Right cardiac atrium (tissue), 5 donors: ENCODE measurements at places on chromosomes 6 and 20. TPM values are rescaled to one million over a fixed set of nuclear protein-coding genes. Genes with fewer than 3 reads are reported as not detected.
A peak's percentile ranks its signal among the peaks of the same experiment; 100 is the strongest.

DNA sequence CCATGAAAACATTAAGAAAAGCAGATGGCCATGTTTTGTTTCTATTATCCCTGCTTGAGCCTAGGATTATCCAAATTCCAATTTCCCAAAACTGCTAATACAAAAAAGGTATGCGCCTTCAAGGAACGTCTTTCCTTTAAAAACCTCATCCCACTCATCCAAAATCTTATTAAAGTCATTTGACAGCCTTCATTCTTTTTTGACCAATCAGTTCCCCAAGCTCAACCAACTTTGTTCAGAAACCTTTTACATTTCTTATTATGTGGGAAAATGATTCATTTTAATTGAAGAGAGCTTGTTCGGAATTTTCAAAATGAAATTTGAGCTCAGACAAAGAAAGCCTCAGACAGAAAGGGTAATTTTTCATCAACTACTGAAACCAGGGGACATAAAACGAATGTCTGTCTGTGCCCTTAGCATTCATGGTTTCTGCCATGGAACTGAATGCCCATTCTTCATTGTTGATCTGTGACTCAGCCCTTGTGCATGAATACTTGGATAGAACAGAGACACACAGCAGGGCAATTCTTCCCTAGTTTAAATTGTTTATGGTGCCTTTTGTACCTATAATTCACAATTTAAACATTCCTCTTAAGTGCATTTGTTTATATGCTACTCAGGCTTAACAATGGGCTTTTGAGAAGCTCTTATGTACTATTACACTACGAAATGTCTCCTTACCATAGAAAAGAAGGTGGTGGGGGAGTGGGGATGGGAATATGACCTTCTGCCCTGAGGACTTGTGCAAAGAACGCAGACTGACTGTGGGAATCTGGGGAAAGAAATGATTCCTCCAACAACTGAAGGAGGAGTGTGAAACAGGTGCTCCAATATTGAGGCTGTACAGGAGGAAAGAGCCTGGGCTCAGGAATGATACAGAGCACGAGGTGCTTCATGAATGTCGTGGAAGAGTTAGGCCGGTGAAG is 49.8 kb upstream of the ERVFRD-1 start:
- no peak for DNase-seq

DNA sequence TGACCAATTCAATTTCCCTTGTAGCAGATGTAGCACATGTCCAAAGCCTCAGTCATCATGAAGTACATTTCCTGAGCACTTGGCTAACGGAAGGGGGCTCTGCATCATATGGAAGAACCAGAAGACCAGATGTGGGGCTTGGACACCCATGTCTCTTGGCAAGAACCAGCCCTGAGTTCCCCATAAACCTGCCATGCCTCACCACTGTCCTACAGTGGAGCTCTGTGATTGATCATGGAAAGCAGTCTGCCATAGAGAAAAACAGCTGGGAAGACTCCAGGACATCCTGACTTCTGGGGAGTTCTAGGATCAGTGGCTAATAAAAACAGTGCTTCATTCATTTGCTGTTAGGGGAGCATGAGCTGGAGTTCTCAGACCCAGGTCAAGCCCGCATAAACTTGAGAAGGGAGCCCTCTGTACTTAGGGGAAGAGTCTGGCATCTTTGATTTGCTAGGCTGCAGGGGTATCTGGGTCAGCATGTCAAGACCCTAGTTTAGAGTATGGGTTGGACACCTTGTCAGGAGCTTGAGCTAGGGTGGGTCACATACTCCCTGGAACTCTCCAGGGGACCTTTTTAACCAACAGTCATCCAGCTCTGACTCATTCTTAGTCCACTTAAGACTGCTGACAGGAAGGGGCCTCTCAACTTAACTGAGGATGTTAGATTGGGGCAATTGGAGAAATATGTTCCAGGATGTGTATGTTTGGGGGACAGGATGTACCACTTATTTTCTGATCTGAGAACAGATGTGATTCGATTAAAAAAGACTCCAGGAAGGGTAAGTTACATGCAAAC is 26.3 kb upstream of the TRAM2 start:
- no peak for DNase-seq

- DNase-seq: no peak
Measured at GRCh38 chr6:79082304-79082703, 4.2 kb upstream of the PHIP start.

The LINC00237 gene
- total RNA-seq: not detected

The SLC2A10 gene
- 7.4 TPM for total RNA-seq

DNA sequence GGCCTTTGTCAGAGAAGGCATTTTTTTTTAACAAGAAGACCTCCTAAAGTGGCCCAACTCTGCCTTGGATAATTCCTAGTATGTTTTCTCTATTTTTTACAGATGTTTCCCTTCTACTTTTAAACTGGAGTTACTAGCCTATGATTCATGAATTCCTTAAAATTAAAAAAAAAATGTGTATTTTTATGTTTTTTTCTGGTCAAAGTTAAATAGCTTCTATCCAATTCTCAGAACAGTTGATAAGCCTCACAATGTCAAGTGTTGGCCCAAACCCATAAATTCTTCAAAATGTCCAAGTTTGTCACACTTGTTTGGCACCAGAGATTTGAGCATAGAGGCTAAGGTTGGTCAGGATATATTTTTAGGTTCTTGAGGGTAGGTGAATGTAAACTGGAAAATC is 64.0 kb downstream of the JAG1 start:
- DNase-seq: no peak

- no peak for DNase-seq
Measured at GRCh38 chr6:10521104-10521808, at the start of gene GCNT2. GCNT2 (plus strand) TSS chr6:10521351; CDS start chr6:10528912, 7,561 bp downstream.

DNA sequence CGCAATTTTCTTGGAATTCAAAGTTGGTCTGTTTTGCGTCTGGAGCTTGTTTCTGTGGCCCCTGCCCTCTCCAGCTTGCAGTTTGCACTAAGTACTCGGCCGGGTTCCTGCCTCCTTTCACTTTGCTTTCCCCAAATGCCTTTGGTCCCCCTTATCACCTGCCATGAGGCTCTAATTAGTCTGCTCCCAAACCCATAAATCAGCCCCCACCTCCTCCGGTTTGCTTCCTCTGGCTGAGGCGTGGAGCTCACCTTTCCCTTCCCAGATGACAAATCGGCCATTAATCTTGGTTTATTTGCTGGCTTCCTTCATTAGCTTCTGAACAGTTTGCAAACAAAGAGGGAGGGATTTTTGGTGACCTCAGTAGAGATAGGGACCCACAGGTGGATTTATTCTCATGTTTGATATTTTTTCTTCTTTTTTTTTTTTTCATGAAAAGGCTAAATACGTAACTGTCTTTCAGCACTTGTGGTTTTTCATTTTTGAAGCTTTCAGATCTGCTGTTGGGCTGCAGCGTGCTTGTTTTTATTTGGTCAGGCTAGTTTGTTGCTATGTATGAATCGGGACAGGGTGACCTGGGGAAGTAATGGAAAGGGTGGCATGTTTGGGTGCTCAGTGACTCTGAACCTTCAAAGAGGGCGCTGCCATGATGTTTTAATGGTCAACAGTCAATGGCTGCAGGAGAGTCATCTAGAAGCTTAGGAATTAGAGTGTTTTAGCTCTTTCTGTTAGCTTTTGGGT is 121.7 kb upstream of the JAG1 start:
- DNase-seq: no peak

GRCh38 chr6:28710466-28711191 is 184.9 kb downstream of the GPX5 start:
- DNase-seq: no peak

DNA sequence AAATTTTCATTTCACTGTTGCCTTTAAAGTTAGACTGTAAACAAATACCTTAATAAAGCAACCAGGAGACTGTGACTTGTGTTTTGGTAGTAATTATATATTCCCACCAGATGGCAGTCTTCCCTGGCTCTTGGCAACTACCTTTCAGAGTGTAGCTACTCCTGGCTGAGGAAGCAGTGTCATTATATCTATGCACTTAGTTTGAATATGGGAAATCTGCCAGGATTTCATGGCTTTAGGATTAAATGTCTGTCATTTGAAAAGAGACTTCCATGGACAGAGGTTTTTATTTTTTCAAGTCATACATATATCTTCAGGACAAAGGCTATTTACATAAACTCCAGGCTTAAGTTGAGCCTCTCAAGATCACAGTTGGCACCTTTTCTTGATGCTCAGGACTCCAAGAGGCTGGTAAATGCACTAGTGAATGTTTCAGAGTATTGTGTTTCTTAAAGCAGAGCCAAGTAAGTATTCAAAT is 160.1 kb downstream of the C6orf58 start:
- no peak for DNase-seq

The SESN1 gene
- 44.0 TPM for total RNA-seq

The SEL1L2 gene
- not detected for total RNA-seq

DNA sequence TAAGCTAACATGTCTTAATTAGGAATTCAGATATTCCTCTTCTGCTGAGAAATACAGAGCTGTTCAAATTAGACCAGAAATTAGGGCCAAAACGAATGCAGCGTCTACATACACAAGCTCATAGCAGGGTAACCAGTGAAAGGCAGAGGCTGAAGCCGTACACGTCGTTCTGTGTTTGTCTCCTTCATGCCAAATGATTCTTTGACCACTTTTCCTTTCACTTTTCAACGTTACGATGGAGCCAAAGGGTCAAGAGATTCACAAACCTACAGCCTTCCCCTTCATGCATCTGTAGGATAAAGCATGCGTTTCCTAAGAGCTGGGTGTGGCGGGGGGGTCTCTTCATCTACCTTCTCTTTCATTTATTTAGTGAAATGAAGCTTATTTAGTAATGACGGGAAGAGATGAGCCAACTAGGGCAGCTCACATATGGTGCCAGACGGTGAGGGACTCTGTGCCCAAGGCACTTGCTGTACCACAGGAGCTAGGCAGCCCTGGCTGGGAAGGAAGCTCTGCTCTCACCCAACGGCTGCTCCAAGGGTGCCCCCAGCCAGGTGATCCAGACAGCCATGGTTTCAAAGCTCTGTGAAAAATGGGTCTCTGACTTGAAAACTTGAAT is 178.0 kb downstream of the ATXN1 start:
- DNase-seq: no peak

DNA sequence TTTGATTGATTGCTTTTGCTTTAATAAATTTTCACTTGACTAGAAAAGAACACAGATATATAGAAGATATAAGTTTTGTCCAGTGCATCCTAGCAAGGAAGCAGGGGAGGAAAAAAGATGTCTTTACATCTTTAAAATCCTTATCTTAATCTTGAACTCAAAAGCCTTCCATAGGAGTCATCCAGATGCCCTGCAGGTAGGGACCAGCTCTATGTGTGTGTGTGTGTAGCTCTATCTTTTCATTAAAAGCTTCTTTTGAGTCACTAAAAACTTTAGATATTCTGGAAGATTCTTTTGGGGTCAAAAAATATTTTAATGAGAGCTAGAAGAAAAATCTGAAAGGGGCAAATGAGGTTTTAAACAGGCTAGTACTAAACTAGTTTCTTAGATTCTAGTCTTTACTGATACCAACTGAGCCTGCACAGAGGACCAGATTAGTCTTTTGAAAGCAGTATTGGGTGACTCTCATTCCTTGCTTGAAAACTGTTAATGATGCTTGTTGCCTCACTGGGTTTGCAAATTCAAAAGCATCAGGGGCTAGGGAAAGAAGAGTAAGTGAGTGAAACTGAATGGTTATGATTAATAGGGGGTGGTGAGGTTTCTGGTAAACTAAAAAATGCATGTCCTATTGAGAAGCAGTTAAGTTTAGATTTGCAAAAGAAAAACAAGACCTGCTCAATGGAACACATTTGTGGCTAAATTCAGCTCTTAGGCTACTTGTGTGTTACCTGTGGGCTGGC is 40.6 kb upstream of the JAG1 start:
- DNase-seq: no peak

- DNase-seq: no peak
Measured at GRCh38 chr6:72621291-72622093, at the start of gene KCNQ5. KCNQ5 (plus strand) TSS chr6:72622064.

GRCh38 chr20:1896484-1897258 is 1.5 kb downstream of the SIRPA start:
- DNase-seq: no peak

DNA sequence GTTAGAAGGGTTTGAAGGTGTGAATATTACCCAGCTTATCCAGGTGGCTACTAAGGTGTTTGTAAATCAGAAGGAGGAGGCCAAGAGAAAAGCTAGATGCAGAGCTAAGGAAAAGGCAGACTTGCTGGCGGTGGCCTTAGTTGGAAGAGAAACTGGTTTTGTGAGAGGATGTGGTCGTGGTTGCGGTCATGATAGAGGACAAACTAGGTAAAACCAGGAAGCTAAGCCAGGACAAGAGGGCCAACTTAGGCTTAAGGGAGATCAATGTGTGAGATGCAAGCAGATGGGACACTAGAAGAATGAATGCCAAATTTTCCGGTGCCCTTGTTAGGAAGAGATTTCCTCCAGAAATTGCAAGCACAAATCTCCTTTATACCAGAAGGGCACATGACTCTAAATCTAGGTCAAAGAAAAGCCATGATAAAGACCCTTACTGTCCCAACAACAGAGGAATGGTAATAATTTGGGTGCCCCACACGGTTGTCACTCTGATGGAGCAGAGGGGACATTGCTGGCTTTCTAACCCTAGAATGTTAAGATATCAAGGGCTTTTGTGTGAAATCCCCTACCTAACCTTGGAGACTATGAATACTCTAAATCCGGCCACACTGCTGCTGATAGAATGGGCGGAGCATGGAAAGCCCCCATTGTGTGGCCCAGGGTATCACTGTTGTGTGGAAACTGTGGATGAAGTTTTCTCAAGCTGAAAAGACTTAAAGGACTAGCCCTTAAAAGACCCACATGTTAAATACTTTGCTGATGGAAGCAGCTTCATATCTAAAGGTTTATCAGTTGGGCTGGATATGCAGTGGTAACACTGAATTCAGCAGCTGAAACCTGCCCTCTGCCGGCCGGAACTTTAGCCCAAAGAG is 7.8 kb downstream of the IL22RA2 start:
- peak; percentile 61 for DNase-seq

DNA sequence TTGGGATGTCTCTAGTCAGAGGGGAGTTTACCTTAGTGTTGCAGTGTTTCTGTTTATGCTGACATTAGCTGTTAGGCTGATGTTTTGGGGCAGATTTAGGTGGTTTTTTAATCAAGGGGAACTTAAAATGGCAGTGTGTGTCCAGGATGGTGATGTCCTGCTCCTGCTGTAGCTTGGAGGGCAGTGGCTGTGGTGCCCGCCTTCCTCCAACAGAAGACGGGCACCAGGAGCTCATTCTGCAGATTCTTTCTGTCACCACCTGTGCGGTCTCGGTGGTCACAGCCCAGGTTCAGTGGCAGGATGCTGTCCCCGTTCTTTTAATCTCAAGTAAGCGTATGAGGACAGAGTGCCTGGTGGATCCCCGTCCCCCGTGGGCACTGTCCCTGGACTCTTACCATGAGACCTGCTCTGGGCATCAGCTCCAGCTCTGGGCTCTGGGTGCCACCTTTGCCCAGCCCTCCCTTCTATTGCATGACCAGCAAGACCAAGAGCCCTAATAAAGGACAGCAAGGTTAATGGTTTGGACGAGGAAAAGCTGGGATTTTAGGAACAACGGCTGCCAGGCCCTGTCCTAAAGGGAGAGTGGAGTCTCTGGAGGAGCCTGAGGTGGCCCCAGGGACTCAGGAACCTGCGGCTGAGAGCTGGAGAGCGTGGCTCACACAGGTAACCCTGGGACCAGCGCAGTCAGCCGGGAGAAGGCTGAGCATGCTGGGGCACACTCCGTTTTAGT is 217.3 kb downstream of the ERMARD start:
- no peak for DNase-seq
